ENCODE measurements at places on chromosomes 2 and 18.

DNA sequence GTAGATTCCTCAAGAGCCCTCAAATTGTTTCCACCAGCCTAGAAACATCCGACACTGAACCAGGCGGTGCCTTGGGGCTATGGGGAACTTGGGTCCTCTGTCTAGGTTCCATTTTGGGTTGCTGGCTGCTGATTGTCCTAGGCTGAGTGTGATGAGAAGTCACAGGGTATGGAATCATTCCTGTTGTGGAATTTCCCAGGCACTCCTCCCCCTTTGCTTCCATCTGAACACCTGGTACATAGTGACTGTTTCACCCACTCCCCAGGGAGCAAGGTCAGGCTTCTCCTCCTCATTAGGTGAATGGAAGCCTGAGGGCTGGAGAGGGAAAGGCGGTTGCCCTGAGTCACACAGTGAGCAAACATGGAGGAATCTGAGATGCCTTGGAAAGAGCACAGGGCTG is 4.5 kb downstream of the KIF3C start:
- DNase-seq, result no peak

DNA sequence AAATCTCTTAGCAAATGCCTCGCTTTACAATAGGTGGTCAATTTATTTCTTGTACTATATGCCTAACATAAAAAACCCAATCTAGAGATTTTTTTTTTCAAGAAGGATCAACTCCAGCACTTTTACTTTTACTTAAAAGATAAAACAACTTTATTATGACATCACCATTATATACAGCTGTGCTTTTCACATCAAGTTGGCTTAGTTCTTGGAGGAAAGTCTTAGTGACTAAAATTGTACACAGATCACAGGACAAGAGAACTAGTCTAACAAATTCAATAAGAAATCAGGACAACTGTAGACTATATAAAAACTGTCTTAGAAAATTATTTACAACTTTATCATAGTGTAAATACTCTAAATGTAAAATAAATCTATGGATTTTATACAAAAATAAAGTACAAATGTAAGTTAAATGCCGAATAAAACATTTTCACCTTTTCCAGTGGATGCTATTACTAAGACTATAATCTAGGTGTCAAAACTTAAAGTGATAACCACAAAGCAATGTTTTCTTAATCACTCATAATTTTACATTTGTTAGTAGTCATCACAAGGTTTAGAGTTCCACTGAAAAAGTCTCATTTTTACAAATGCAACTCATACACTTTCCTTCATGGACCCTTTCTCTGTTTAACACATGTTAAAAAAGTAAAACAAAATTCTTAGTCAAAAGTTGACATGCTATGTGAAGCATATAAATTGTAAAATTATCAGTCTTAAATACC is 5.4 kb upstream of the CD302 start:
- DNase-seq, result no peak

DNA sequence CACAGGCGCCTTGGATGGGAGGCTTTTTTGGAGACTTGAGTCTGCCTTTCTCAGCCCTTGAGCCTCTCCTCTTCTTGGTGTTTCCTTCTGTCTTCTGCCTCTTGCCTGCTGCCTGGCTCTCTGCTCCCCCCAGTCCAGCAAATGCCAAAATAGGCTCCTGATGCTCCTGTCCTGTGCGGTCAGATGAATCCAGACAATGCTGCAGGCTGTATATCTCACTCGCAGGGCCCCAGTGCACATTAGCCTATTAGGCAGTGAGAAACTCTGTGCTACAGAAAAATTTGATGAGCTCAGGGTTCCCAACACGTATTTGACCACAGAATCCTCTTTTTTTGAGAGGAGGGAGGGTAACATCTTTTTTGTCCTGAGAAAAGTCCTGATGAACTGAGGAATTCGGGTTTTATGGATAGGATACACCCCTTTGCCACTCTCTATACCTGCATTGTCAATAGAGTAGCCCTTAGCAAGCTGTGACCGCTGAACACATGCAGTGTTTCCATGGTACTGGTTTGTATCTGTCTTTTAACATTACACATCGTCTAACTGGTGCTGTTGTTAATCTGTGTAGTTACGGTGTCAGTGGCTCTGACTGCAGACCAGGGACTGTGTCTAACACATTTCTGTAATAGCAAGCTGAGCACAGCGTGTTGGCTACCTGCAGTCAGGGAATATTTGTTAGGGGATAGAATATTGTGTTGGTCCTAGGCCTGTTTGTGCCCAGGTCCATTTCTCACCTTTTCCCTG is 50.8 kb downstream of the FAM228A start:
- DNase-seq, result no peak

GRCh38 chr2:191166111-191166755 is 15.4 kb upstream of the STAT4 start:
- no peak for DNase-seq

DNA sequence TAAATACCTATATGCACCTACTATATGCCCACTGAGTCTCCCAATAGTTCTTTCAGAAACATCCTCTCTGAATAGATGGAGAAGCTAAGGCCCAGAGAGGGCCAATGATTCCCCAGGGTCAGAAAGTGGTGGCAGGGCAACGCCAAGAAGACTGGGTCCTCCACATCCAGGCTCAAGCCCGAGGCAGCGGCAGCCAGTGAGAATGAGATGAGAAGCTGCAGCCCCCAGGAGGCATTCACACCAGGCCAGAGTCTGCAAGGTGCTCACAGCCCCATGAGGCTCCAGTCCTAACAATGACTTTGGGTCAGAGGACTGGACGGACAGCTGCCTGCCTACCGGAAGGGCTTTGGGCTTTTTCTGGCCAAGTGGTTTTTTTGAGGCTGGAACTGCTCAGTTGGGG is 3.5 kb downstream of the TEX261 start:
- no peak for DNase-seq

- DNase-seq, result no peak
Measured at GRCh38 chr18:31454066-31454708, 6.6 kb downstream of the DSG3 start.

- DNase-seq, result no peak
Measured at GRCh38 chr2:8133913-8134472, 547.9 kb upstream of the ID2 start.
